Fibroblast of the conjunctiva (primary cell): ENCODE measurements at places on chromosomes 3 and 15.

DNA sequence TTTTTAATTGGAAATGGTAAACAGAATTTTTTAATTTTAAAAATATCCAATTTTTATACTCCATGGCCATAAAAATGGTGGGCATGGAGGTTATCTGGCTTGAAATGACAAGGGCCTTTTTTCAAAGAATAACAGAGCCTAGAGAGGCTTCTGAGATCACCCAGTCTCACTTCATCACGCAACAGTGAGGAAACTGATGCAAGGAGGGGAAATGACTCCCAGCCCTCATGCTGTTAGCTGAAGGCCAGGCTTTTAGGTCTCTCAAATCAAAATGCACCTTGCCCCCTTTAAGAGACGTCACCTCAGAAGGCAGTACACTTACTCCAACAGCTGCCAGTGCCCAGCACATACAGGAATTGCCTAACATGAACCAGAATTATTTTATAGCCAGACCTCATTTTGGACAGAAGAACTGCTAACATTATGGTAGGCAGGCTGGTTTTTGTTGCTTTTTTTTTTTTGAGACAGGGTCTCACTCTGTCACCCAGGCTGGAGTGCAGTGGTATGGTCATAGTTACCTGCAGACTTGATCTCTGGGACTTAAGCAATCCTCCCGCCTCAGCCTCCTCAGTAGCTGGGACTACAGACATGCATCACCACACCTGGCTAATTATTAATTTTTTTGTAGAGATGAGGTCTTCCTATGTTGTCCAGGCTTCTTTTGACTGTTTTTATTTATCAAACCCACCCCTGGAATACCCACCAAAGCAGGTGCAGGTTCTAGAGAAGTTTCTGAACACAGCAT, 9.1 kb downstream of the RAB43 start:
- DNase-seq: peak; percentile 43

- no peak for DNase-seq
Measured at GRCh38 chr3:54977439-54977838, 49.6 kb upstream of the LRTM1 start.

DNA sequence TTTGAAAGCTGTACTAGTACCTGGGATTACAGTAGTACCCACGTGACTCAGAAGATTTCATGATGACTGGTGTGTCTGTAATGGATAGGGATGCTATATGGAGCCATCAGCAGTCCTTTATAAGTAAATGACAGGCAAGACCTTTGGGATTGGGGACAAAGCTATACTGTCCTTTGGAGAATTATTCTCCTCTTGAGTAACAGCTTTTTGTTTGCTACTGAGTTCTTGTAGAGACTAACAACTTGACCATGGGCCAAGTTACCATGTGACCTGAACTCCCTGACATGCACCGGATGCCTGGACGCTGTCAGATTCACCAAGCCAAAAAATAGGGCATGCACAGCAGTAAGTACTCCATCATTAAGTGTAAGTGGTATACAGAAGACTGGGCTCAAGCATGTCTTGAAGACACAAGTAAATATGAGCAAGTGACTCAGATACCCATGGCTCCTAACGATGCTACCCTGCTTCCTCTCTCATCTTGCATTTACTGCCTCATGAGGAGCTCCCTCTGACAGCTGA, 12.9 kb downstream of the SEC11A start:
- DNase-seq: no peak

DNA sequence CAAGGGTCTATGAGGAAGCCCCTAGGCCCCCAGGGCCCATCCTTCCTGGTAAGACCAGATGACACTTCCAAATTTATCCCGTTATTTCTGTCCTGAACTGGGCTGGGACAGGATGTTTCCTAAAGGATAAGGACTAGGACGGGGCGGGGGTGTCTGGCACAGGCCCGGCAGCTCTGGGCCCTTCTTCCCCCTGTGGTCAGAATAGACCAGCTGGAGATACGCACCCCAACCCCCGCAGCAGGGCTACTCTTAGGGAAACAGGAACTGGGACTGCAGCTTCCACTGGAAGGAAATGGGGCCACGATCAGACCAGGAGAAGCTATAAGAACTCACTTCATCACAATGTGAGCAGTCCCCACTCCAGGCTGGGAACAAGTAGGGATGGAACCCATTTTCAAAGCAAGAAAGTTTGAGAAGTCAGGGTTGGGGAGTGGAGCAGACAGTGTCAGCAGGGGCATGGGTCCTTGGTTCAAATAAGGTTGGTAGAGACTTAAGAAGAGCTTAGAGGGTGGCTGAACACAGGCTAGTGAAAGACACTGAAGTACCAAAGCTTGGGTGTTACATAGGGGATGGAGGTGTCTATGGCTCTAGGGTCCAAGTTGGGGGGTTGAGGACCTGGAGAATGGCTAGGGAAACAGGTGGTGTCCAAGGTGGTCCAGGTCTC, 1.1 kb downstream of the NCKIPSD start:
- no peak for DNase-seq

DNA sequence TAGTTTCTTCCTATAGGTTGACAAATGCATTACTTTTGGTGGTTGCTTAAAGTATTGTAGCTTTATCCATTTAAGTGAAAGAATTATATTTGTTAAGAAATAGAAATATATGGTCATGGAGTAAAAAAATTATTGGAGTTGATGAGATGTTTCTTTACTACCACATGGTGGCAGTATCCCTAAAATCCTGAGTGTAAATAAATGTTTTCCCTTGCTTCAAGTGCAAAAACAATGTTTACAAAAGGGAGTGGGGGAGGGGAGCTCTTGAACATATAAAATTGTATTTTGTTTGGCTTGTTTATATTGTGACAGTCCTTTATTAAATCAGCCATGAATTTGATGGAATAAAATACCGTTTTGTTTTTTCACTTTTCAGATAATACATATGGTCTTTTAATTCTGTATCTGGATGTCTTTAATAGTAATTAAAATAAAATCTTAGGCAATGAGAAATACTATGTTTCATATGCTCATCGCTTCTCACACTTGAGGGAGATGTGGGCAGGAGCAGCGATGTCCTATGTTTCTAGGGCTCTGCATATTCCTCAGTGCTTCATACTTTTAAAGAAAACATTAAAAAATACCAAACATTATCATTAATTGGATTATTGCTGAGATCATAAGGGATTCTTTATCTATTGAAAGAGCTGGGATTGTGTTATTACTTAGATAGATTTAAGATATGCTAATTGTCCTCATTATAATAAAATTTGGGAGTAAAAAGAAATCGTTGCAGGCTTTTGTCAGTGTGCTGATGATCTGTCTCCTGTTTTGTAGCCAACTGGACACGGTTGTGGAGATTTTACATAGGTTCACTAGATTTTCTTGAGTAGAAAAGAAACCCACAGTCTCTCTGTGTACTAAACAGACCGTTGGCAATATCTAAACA, 349.7 kb downstream of the TUSC7 start:
- DNase-seq: no peak

GRCh38 chr3:35338186-35338585, 301.1 kb upstream of the ARPP21 start:
- no peak for DNase-seq

DNA sequence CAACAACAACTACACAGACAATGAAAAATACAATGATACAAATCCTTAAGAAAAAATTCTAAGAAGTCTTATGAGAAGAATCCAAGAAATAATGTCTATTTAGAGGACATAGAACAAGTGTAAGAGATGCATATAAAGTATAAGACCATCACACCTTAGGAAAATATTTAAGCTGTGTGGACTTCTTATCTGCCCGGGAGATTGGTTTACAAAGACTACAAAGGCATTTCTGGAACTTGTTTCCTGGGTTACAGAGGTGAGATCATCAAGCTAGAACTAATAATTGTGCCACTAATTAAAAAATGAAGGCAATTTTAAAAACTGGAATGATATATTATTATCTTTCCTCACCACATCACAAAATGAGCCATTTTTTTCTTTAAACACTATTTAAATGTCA, 507.1 kb downstream of the GRM7 start:
- no peak for DNase-seq

DNA sequence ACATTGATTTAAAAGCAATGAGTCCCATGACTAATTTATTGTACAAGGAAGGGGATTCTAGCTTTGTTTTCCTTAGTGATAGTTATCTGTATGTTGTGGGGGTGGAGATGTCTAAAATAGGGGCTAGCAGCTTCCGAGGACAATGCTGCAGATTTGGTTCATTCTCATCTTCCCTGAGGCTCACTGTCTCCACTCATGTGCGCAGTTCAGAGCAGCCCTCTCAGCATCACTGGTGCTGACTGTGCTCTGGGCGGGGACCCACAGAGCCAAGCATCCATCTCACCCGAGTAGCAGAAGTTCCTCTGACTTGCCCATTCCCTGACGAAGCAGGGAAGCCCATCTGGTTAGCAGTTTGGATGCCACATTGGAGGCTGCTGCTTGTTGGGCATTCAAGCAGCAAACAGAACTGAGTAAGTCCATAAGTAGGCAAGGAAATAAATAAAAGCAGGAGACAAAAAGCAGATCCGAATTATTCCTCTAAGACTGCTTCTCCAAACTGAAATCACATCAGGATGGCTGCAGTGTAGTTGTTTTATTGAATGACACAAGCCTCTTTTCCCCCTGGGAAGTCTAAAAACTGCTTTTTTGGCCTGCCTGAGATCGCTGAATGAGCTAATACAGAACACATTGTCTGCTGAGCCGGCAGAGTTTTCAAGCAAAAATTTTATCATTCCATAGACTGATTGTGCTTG, 27.5 kb downstream of the RARB start:
- DNase-seq: peak; percentile 34

- no peak for DNase-seq
Measured at GRCh38 chr15:90750186-90750585, 33.0 kb downstream of the BLM start.

- DNase-seq: no peak
Measured at GRCh38 chr3:8900869-8901268, 62.4 kb downstream of the RAD18 start.

- no peak for DNase-seq
Measured at GRCh38 chr15:83474578-83474977, 27.4 kb downstream of the SH3GL3 start.

DNA sequence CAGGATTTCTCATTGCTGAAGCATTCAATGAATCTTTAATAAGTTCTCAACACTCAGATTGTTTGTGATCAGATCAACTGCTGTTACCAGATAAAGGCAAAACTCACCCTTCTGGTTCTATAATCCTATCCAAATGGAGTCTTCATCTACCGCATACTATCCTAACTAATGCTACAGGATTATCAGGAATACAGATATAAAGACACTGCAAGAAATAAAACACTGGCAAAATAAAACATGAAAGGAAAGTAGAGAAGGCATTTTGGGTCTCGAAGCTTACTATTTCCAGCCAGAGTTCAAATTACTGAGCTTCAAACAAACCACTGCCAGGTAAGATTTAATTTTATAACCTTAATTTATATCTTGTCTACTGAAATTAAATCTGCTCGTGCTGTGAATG, 524 bp downstream of the CHRM5 start:
- DNase-seq: no peak

DNA sequence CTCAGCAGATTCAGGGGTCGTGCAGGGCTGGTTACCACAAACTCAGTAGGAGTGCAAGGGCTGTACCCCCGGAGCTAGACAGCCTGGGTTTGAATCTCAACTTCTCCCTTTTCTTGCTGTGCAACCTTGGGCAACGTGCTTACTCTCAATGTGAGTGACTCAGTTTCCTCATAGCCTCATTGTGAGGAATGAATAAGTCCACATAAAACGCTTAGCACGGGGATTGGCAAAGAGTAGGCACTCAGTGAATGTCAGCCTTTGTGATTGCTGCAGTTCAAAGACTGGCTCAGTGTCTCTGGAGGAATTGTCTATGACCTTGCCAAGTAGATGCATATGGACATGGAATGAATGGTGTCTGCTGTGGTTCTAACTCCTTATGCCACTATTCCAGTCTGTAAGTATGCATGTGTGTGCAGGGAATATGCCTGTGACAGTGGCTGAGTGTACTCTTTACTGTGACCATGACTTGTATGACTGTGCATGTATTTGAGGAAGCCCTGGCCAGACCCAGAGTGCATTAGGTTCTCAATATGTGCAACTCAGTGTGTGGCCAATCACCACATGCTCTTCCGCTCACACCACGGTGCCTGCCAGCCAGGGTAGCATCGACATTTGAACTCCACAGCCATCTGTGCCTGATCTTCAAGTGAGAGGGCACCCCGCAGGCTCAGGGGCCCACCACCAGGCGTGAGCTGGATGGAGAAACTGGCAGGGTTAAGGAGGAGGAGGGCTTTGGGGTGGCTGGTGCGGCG, 900 bp upstream of the HYAL3 start:
- no peak for DNase-seq

GRCh38 chr3:172608575-172608974, 85.3 kb upstream of the TNFSF10 start:
- no peak for DNase-seq

GRCh38 chr15:33126559-33127290, 67.8 kb downstream of the FMN1 start:
- peak; percentile 86 for DNase-seq

DNA sequence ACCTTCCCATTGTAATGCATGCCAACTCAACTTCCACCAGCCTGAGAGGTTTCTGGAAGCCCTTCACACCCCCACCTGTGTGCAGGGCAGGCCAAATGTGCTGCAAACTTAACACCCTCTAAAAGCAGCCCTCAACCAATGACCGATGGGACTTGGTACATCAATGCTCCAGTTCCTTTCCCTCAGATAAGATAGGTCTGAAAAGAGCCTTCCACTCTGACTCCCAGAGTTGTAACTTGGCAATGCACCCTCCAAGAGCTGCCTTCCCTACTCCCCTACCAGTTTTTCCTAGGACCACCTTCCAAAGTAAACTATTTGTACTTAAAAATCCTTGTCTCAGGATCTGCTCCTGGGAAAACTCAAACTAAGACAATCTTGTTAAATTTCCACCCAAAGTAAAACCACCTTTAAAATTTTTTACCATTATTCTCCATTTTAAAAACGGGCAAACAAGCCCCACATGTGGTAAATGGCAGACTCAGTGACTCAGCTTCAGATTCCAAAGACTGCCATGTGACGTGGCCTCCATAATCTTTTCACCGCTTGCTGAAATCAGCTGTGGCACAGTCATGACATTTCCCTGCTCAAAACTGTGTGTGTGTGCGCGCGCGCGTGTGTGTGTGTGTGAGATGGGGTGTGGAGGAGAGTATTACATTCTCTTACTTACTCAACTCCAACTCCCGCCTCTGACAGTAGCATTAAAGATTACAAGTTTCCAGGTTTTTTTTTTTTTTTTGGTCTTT, 17.2 kb downstream of the RASGRP1 start:
- no peak for DNase-seq

GRCh38 chr3:141530415-141530768, 43.6 kb downstream of the RASA2 start:
- peak; percentile 48 for DNase-seq
